Stomach (tissue), 19 donors: ENCODE measurements at places on chromosomes 7 and 10.

GRCh38 chr10:125016123-125016522, 74.2 kb downstream of the ZRANB1 start:
- DNase-seq = no peak

- DNase-seq = no peak
These were observed 1454.8 kb upstream of the LRRTM3 start for GRCh38 chr10:65470986-65471385.

GRCh38 chr10:77854115-77854514, 72.4 kb downstream of the DLG5 start:
- no peak for DNase-seq

DNA sequence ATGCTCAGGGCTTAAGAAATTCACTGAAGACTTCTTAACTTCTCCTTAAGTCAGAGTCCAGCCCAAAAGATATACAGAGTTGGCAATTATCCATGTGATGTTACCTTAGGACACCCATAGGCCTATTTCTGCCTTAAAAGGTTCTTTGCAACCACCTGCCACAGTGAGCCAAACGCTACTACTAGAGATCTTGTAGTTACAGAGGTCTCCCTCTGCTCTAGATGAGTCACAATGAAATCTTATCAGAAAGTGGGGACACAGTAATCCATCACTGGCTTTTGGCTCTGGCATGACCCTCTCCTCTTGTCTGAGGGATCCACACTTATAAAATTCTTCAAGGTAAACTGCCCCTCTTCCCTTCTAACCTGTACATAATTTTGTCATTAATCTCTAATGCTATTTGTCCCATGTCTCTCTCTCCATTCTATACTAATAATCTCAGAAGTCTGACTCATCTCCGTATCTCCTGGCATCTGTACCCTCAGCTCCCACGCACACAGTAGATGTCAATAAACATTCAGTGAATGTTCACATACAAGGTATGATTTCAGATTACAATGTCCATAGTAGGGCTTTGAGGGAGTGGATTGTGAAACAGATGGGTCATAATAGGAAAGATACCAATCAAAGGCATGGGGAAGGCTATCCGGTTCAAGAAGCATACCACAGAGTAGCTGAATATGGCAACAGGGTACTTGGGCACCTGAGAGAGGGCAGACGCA, 112.1 kb downstream of the SGMS1 start:
- DNase-seq = no peak

- DNase-seq = no peak
These were observed 23.6 kb downstream of the AKR1B1 start for GRCh38 chr7:134435161-134435920.

GRCh38 chr7:118151671-118152070, 32.3 kb upstream of the LSM8 start:
- no peak for DNase-seq

GRCh38 chr10:96642973-96643372, 56.2 kb upstream of the TM9SF3 start:
- DNase-seq = peak; percentile 74

DNA sequence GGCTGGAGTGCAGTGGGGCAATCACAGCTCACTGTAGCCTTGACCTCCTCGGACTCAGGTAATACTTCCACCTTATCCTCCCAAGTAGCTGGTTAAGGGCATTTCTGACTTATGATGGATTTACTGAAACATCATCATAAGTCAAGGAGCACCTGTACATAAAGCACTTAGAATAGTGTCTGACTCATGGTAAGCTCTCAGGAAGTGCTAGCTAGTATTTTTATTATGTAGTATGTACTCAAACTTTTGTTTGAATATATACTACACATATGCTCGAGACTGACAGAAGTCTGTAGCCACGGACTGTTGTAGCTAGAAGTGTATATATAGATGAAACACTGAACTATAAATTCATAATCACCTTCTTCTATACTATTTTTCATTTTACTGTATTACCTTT, 107.5 kb upstream of the DNAJB12 start:
- no peak for DNase-seq

DNA sequence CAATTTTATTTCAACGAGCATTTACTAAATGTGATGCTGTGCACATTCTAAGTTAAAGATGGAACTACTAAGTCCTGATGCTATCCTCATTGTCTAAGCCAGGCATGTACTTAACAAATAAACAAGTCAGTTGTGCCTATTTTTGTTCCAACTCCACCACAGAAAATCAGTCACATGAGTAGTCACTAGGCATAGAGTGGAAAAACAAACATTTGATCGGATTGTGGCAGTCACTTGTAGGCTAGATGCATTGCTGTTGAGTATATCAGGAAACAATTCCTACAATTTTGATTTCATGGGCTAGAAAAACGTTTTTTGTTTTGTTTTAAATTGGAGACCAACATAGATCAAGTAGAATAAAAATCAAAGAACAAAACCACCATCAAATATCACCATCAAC, 177.6 kb upstream of the SLC25A13 start:
- no peak for DNase-seq
